ENCODE measurements at places on chromosomes 3 and 15.

GRCh38 chr15:66860844-66861243 lies 158.8 kb downstream of the SMAD6 start:
- DNase-seq = no peak

DNA sequence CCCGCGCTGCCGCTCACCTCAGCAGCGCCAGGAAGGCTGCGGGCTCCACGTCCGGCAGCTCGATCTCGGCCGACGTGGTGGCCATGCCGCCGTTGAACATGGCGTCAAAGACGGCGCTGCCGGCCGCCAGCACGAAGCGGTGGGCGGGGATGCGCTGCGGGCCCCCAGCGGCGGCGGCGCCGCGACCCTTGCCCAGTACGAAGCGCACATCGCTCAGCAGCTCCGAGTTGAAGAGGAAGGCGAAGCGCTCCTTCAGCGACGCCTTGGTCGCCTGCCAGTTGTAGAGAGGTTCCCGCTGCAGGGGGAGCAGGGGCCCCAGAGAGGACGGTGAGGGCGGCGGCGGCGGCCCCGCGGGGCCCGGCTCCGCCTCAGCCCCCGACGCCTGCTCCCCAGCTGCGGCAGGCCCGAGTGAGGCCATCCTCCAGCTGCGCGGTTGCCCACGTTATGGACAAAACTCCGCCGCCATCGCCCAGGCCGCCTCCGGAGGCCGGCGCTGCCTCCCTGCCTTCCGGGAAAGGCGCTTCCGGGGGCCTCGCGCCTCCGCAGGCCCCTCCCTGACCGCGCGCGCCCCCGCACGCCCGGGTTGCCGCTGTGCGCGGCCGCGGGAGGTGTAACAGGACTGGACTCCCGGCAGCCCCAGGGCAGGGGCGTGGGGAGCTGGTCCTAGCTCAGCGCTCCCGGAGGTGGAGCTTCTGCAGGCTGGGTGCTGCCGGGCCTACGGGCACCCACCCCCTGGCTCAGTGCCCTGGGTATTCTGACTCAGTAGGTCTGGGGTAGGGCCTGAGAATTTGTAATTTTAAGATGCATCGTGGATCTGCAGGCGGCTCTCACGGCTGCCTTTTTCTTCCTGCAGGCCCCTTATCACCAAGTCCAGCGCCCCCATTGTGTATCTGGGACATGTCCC lies at the start of gene BTBD1:
Gene BTBD1 (minus strand): TSS at position 519 of the 904 bp plus-strand sequence. CDS start 101 bp downstream, at position 418.
- peak; percentile 95 for DNase-seq

GRCh38 chr3:114310695-114311094 lies 16.9 kb downstream of the TIGIT start:
- DNase-seq = no peak

DNA sequence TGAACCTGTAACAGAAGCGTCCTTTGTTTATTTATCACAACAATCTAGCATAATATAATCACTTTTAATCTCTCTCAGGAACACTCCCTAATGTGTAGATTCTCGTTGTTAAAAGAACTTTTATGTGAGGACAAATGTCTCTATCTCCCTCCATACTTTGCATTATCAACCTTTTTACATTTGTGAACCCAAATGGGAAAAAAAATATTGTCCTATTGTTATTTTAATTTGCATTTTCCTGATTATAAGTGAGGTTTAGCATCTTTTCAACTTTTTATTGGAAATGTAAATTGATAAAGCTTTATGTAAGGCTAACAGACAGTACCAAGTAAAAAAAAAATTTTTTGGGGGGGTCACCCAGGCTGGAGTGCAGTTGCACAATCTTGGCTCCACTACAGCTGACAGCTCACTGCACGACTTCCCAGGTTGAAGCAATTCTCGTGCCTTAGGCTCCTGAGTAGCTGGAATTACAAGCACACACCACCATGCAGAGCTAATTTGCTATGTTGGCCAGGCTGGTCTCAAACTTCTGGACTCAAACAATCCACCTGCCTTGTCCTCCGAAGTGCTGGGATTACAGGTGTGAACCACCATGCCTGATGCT lies 33.0 kb upstream of the DENND4A start:
- DNase-seq = no peak

DNA sequence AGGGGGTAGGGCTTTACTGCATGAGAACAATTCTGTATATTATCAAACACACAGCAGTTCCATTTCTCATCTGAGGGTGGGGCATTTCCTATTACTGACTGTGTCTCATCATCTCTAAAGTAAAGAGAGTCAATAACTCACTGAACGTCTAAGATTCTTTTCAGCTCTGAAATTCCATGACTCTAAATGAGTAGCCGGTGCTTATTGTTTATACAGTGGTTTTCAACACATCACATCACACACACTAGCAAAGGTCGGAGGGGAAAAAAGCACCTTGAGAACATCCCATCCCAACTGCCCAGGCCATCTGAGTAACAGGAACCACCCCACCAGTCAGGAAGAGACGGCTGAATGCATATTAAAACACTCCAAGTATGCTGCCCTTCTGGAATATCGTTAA lies 196.0 kb downstream of the SUCLG2 start:
- no peak for DNase-seq

- no peak for DNase-seq
Observed at GRCh38 chr3:8416965-8417364, 84.7 kb upstream of the LMCD1 start.

DNA sequence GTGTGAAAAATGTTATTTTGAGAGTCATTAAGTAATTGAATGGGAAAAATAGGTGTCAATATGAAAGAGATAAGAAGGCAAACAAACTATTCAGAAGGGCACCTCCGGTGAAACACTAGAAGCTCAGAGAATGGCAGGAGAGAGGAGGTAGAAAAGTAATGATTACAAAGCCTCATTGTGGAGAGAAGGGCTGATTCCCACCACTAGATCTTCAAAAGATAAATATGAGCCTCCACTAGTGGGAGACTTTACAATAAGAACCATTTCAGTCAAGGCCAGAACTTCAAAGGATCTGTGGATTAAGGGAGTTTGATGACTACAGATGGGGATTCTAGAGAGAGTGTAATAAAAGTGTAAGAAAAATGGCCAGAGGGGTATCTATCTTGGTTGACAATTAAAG lies 535.6 kb downstream of the NLGN1 start:
- no peak for DNase-seq

GRCh38 chr15:62241135-62241770 lies 76.2 kb upstream of the C2CD4B start:
- DNase-seq = no peak

- DNase-seq = no peak
Observed at GRCh38 chr3:44974416-44974815, 1.6 kb downstream of the ZDHHC3 start.

GRCh38 chr3:30221619-30222018 lies 384.8 kb upstream of the TGFBR2 start:
- no peak for DNase-seq

DNA sequence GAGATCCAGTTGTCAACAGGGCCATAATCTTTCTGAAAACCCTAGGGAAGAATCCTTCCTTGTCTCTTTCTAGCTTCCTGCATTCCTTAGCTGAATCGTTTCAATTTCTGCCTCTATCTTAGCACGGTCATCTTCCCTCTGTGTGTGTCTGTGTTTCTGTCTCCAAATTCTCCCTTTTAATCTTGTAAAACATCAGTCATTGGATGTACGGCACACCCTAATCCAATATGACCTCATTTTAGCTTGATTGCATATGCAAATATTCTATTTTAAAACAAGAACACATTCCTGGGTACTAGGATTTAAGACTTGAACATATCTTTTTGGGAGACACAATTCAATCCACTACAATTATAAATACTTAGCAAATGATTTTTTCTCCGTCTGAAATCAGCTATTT lies 600.3 kb downstream of the GBE1 start:
- no peak for DNase-seq

GRCh38 chr3:190192087-190192486 lies 71.4 kb upstream of the P3H2 start:
- no peak for DNase-seq

DNA sequence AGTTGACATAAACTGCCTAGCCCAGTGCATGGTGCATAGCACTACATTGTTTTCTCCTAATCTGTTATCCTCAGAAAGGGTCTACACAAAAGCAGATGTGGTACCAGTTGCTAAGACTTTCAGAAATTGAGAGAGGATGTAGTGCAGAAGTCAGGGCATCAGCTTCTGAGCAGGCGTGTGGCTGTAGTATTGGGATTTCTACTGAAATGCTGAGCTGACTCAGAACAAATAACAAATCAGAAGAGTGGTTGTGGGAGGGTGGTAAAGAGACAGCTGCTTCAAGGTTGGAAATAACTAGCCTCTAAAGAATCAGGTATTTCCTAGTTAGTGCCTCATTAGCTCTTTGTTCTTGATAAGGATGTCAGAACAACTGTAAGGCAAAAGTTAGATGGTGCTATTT lies 161.3 kb downstream of the AKAP13 start:
- no peak for DNase-seq

DNA sequence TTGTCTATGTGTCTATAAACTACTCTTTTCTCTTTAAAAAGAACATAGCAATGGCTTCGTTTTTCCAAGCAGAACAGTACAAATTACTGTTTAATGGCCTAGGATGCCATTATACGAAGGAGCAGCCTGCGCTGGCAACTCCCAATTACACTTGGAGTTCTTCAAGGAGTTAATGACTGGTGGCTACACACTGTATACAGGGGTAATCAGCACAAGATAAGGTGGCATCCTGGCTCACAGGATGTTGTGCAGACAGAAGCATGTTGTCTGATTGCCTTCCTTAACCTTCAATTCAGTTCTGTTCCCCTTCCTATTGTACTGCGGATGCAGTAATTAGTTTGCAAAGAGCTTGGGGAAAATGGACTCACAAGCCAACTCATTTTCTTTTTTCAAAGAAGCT lies 250.7 kb upstream of the ROBO2 start:
- DNase-seq = no peak

- DNase-seq = peak; percentile 62
Observed at GRCh38 chr15:32659340-32660155, 18.0 kb downstream of the SCG5 start.

GRCh38 chr15:98143116-98143515 lies 182.6 kb downstream of the ARRDC4 start:
- DNase-seq = no peak

DNA sequence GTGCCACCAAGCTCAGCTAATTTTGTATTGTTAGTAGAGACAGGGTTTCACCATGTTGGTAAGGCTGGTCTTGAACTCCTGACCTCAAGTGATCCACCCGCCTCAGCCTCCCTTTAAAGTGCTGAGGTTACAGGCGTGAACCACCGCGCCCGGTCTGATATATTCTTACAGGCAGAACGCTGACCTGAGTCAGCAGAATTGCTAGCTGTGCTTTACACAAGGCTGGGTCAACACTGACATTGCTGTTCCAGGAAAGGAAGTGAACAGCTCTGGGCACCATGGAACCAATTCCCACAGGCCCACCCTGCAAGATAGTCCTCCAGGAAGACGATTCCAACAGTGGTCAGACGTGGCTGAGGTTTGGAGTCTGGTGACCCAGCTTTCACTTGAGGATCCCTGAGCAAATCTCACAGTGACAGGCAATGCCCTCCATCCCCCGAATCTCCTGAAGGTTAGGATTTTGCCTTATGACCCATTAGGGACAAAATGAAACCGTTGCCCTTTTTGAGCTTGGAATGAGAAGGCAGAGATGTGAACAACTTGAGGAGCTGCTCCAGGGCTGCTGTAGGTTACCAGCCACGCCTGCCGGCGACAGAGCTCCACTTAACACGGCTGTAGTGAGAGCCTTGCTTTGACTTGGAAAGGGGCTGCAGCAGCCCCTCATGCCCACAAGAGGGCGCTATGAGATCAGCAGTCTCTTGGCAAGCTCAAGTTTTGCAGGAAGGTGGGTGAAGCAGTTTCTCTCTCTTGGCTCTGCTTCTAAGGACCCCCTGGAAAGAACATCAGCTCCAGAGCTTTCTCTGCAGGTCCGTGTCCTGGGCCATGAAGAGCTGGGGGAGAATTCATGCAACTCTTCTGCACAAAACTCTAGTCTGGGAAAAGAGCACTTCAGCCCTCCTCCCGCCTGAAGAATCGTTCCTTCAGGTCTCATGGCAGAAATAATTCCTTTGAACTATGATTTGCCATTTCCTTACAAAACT lies 74.1 kb downstream of the SENP2 start:
- DNase-seq = peak; percentile 82

- DNase-seq = peak; percentile 33
Observed at GRCh38 chr3:71784201-71784913, 591 bp downstream of the PROK2 start.

- DNase-seq = no peak
Observed at GRCh38 chr3:66472313-66473134, 28.3 kb downstream of the LRIG1 start.

DNA sequence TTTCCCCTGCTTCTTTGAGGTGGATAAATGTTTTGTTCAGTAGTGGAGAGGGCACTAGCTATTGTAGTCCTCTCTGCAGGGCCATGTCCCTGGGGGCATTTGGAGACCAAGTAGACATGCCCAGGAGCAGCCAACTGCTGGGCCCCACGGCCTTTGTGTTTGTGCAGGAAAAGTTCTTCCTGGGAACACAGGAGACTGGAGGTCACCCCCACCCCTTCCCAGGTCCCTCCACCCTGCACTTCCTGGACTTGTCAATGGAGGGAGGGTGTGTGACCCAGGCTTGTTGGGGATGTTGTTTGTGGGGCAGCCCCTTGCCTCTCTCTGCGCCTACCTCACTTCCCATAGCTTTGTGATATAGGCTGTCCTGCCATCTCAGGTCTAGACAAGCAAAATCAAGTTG lies 317.0 kb upstream of the LRRFIP2 start:
- DNase-seq = no peak

- DNase-seq = peak; percentile 50
Observed at GRCh38 chr3:19149368-19149767, 1.1 kb downstream of the KCNH8 start.

DNA sequence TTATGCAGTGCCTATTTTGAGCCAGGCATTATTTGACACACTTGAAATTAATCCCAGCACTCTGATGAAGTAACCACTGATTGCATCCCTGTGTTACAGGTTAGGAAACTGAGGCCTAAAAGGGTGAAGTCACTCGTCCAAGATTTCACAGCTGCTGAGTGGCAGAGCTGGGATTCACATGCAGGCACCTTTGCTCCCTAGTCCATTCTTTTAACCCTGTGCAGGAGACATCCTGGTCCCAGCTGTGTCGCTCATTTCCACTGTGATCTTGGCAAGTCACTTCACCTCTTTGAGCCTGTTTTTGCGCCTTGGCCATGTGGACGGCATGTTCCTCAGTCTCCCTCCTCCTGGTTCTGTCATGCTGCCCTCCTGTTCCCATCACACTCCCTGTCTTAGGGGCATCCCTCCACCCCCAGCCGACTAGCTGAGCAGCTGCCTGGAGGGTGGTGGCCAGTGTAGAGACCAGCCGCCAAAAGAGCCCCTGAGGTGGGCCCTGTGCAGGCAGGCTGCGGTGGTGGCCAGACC lies 70.6 kb downstream of the SMAD6 start:
- DNase-seq = peak; percentile 80

DNA sequence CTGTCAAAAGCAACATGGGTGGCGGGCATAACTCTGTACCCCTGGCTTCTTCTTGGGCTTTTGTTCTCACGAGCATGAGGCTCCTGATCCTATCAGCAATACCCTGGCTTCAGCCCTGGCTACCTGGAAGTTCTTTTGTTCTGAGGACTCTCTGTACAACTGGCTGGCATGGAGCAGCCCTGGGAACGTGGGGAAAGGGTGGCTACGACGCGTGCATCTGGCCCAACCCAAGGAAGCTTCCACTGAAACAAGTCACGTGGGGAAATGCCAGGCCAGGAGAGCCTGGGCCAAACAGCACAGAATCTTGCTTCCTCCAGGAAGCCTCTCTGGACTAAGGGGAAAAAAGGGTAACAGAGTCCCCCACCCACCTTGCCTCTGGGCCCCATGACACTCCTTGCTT lies 22.7 kb upstream of the ATP2B2 start:
- DNase-seq = no peak

Data from right hindlimb (tissue), 1 donor.